Astrocyte of the spinal cord (primary cell): ENCODE measurements at places on chromosomes 11 and 22.

GRCh38 chr22:22479999-22480532 is 28.5 kb downstream of the ZNF280B start:
- DNase-seq, result peak; percentile 14

- peak; percentile 64 for DNase-seq
Observed at GRCh38 chr11:113113801-113114704, 152.8 kb downstream of the NCAM1 start.

DNA sequence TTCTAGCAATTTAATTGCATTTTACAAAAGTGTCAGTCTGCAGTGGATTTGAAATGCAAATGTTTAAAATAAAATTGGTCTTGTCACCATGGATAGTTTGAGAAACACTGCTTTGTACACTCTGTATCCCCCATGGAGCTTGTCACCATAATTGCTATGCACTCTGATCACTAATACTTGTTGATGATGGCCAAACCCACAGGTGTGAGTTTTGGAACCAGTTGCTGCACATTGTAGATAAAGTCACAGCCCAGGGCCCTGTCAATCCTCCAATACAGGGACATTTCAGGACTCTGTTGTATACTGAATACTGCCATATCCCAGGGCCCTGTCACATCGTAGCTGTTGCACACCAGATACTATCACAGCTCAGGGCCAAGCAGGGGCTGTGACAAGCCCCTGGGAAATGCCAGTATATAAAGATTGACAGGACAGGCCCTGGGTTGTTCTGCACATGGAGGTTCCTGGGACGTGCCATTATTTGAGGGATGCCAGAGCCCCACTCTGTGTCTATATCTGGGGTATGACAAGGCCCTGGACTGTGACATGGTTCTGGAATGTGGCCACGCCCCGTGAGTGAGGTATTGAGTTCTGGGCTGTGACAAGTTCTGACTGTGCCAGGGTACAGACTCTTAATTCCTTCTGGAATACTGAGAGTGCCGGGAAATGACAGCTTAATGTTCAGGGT is 27.9 kb upstream of the SMPD1 start:
- no peak for DNase-seq

DNA sequence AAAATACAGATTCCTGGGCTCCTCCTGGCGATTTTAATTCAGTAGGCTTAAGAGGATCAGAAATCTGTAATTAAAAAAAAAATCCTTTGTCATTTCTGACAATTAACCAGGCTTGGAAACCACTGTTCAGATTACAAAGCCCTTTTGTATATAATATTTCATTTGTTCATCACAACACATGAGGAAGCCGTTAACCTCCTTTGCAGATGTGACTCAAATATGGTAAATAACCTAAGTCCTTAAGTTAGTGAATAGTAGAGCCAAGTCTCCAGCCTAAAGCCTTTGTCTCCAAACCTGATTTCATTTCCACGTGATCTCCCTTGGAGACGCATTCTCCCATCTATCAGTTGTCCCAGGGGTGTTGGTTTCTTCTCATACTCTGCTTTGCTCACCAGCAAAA is 67.6 kb downstream of the UBASH3B start:
- DNase-seq, result no peak

GRCh38 chr11:30392221-30392784 is 69.4 kb downstream of the ARL14EP start:
- DNase-seq, result peak; percentile 0

DNA sequence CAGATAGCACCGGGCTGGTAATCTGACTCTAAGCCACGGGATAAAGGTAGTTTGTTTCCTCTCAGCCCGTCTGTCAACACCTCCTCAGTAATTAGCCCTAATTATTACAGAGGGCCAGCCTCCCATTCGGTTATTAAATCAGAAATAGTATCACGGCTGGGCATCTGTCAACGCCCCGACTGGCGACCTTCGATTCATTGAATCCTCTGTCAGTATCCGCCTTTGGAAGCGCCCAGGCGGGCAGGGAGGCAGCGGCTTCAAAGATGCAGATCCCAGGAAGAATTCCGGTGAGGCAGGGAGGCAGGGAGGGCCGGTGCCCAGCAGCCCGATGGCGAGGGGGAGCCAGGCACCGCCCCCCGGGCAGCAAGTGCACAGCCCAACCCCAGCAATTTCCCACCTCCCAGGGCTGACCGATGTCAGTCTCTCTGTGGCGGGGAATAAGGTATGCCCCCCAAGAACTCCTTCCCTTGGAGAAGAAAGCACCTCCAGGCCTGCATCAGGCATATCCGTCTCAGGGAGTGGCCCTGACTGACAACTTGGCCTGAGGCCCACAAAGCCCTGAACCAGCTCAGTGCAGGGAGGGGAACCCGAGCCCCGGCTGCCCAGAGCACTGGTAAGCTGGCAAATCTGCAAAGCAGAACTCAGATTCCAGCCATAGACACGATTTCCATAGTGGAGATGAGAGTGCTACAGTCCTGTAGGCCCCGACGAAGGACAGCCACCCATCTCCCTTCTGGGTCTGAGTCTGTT is 11.4 kb downstream of the GNB1L start:
- no peak for DNase-seq

GRCh38 chr11:35146711-35147110 is 7.7 kb downstream of the CD44 start:
- no peak for DNase-seq

- no peak for DNase-seq
Observed at GRCh38 chr11:77106321-77106720, 3.7 kb downstream of the OMP start.

GRCh38 chr11:78300108-78300839 is 111.6 kb downstream of the USP35 start:
- DNase-seq, result no peak

- DNase-seq, result no peak
Observed at GRCh38 chr11:120054753-120055045, 83.2 kb downstream of the TRIM29 start.
